Chondrocyte (in vitro differentiated cells): ENCODE measurements at places on chromosomes 4 and X.

DNA sequence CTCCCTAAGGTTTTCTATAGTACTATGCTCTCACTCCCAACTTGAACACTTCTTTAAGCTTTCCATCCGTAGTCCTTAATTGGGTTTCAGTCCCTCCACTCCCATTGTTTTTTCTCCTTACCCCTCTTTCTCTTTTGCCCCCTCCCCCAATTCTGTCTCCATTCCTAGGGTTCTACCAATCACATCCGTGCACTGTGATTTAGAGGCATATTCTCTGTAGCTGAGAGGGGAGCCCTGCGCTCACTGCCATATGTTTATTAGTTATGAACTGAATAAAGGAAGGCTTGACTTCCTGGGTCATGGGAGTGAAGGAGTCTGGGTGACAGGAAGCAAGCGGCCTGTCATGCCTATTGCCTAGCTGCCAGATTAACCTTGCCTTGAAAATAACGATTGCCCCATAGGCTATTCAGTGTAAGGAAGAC, 471 bp downstream of the MCTS1 start:
- no peak for DNase-seq

DNA sequence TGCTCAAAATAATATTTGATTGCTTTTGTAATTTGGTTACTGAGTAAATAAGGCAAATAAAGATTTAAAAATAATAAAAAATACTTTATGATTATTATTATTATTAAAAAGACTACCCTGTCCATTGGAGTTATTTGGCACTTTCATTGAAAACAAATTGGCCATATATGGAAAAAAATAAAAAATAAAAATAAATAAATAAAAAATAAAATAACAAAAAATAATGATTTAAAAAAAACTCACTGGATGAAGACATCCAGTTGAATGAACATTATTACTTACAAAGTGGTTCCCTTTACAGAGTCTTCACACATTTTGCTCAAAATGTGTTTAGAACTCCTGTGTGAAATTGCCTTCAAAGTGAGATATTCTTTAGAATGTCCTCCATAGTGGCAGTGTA, 141.3 kb upstream of the ANXA3 start:
- no peak for DNase-seq

- DNase-seq = no peak
Measured at GRCh38 chr4:22428441-22428840, 87.4 kb downstream of the ADGRA3 start.

- DNase-seq = no peak
Measured at GRCh38 chr4:7487998-7488671, 53.4 kb upstream of the PSAPL1 start.

- no peak for DNase-seq
Measured at GRCh38 chr4:25104591-25104990, 55.7 kb downstream of the SEPSECS start.

DNA sequence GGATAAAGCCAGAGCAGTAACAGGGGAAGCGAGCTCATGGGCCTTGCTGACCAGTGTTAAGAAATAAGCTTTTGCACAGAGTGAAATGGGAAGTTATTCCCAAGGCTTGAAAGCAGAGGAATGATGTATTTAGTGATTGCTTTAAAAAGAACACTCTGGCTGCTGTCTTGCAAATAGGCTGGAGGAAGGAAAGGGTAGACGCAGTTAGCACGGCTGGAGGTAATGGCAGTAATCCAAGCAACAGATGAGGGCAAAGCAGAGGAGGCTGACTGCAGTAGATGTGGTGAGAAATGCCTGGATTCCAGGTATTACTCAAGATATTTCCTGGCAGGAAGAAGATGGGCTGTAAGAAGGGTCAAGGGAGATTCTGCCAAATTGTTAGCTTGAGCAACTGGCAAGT, 1342.3 kb upstream of the AGA start:
- DNase-seq = no peak

DNA sequence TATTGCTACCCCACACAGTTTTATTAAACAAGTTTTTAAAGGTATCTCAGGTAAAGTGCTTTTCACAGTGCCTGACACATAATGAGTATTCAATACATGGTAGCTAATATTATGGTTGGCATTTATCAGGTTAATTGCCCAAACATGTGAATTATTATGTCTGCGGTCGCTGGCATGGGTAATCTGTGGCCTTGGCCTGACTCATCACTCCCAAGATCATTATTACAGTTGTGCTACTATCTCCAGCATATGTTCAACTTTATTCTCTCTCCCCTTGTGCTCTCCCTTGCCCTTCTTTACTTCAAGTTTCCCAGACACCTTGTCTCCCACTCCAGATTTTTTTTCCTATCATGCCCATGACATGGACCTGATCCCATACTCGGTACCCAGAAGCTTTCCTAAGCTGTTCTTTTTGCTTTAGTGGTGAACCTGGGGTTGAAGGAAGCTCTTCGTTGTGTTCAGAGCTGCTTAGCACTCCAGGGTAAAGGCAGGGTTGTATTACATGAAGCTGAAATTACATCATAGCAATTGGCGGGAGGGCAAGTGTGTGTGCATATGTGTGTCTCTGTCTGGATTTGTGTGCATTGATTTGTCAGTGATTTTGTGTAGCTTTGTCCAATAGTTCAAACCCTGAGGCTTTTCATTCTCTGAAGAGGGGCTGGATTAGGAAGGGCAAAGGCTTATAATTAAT, 176.5 kb upstream of the NRK start:
- no peak for DNase-seq

DNA sequence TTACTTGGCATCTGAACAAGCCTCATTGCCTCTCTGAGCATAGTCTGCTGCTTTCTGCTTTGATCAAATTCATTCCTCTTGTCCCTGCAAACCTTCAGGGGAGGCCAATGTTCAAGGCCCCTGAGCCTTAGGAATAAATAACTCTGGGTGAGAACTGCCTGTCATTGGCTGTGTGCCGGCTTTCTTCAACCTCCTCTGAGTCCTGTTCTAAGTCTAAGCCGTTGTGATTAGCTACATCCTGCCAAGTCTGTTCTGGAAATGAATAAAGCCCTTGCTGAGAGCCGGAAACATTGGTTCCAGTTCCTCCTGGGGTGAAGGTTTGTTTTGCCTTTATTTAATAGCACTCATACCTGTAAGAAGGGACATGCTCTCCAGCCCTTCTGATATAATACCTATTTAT, 13.8 kb downstream of the RNF4 start:
- no peak for DNase-seq

- DNase-seq = no peak
Measured at GRCh38 chr4:38203609-38204008, 243.4 kb downstream of the PTTG2 start.

DNA sequence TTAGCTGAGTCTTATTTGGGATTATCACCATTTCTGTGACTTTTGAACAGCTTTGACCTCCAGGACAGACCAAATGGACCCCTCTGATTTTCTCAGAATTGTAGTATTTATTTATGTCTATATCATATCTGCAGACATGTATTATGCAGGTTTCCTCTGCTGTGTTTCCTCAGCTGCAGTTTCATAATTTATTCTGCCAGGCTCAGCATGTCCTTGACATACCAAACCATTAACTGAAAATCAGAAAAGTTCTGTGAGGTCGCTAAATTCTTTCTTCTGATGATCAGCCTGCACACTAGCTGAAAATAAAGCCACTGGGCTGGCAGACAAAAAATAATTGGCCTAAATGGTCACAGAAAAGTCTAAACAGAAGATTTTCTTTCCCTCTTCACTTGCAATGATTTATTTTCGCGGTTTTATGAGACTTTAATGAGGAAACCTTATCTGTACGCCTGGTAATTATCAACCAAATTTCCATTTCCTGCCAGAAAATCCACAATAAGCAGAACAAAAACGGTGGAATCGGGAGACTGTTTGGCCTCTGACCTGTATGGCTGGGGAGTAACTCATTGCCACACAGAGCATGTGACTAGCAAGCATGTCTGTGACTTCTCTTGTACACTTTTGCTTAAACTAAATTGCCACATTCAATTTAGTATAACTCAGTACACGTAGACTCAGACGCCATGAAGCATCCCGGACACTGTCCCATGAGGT, 150.9 kb downstream of the ENPP6 start:
- no peak for DNase-seq

DNA sequence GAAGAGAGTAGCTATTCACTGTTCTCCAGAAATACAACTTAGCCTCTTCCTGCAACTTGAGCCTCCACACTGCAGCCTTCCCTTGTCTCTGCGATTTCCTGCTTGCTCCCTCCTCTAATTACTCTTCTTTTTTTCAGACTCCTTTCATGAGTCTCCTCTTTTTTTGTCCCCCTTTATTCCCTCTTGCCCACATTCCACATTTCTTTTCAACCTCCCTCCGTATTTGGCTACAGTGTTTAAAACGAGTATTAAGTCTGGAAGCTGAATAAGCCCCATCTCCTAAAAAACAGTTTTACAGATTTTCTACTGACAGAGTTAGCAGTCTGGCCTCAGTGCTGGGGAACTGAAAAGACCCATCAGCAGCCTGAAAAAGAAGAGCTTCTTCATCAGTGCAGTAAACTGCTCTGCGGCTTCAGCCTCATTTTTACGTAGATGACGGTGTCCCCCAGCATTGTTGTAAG, 141.5 kb downstream of the TENM3 start:
- DNase-seq = no peak

DNA sequence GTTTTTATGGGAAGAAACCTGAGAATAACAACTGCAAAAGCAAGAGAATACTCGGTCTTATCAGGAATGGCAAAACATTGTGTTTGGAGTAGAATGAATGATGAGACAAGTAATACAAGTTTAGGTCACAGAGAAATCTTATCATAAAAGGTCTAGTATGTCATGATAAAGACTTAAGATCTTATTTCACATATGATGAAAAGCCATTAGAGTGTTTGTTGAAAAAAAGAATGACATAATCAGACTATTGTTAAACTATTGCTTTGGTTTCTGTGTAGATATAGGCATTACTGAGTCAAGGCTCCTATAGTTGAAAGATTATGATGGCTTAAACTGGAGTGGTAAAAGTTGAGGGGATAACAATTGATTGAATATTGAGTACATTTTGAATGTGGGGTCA, 603.6 kb downstream of the CCSER1 start:
- DNase-seq = no peak

DNA sequence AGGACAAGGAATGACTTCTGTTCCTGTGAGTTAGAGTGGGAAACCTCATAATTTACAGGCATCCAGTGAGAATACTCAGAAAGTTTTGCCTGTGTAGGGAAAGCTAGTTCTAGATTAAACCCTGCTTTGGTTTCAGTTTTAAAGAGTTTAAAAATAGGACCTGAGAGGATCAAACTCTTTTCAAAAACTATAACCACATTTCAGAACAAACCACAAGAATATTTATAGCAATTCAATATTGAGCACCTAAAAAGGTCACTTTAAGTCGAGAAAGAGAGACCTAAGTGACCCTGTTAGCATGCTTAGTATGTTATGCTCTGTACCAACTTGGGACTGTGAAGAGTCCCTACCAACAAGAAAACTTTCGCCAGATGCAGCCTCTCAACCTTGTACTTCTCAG, 17.4 kb upstream of the PWWP3B start:
- no peak for DNase-seq

- peak; percentile 34 for DNase-seq
Measured at GRCh38 chr4:8292478-8293107, 23.0 kb downstream of the HTRA3 start.

DNA sequence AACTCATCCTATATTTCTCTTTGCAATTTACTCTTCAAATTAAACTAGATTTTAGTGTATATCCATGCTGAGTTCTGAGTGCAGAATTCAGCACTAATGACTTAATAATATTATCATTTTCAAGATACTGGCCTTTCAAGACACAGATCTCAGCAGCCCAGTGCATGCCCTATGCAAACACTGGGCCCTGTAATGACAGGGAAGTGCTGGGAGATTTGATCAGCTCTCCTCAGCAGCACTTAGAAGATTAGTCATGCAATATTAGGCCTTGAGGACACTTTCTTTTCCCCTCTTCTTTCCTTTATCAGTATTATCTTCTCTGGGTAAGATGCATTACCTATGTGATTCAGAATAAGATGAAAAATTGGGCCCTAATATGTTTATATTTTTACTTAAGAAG, 207.1 kb downstream of the PPP3CA start:
- no peak for DNase-seq

DNA sequence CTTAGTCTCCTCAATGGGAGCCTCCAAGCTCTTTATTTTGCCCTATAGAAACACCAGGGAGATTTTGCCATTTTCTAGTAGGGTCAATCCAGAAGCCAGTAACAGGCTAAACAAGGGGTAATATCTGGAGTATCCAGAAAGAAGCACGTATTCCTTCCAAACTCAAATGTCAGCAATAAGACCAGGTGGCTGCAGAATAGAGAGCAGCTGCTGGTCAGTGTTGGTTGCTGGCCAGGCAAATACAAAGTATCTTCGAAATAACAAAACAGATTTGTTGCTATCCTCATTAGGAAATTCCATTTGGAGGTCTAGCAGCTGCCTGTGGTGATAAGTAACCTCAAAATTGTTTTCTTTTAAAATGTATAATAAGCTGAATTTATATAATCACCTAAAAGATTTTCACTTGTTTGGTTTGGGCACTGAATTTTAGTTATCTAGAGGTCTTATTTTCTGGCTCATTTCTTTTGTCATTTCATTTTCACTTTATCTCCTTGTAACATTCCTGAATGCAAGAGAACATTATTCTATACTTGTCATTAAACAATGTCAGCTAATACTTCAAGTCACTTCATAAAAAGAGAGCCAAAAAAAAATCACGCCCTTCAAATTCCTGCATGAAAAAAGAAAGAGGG, 320.6 kb downstream of the DTHD1 start:
- no peak for DNase-seq

DNA sequence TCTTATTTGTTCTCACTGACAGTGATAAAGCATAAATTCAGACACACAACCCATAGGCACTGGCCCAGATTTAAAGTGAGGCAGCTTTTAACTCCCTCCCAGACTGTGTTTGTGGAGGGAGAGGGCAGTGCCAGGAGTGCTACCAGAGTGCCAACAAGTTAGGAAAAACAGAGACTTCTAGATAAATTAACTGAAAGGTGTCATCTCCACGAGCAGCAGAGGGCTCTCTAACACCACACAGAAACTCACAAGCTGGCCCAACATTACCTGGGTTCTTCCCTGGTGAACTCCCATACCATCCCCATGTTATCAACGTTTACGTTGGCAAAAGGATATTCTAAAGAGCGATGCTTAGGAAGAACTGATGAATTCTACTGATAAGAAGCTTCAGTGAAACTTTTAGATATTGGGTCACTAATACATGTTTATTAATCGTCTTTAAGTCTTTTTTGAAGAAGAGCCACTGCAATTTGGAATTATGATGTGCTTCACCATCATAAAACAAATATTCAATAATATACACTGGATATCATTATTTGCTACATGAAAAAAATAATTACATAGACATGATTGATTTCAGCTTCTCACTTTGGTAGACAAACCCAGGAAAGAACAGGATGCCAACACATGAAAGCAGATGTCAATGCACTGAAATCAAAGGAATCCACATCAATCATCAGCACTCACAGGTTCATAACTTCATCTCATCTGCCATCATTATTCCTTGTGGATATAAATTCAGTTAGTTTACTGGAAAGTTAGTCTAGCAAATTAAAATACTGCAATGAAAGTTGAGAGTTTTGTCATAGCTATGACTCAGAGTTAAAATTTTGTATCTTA, 121.2 kb upstream of the NAP1L5 start:
- DNase-seq = no peak

DNA sequence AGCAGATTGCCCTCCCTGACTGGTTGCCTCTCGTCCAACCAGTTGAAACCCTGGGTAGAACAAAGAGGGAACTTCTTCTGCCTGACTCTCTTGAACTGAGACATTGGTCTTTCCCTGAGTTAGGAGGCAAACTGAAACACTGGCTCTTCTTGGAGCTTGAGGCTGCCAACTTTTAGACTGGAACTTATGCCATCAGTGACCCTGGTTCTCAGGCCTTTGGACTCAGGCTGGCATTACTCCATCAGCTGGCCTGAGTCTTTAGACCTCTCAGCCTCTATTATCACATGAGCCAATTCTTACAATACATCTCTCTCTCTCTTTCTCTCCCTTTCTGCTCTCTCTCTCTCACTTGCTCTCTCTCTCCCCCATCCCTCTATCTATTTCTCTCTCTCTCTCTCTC, 86.4 kb downstream of the EMCN start:
- no peak for DNase-seq
